ENCODE measurements at places on chromosomes 1 and 21.

- no peak for DNase-seq
Observed at GRCh38 chr1:39082010-39082799, 56.1 kb downstream of the NDUFS5 start.

DNA sequence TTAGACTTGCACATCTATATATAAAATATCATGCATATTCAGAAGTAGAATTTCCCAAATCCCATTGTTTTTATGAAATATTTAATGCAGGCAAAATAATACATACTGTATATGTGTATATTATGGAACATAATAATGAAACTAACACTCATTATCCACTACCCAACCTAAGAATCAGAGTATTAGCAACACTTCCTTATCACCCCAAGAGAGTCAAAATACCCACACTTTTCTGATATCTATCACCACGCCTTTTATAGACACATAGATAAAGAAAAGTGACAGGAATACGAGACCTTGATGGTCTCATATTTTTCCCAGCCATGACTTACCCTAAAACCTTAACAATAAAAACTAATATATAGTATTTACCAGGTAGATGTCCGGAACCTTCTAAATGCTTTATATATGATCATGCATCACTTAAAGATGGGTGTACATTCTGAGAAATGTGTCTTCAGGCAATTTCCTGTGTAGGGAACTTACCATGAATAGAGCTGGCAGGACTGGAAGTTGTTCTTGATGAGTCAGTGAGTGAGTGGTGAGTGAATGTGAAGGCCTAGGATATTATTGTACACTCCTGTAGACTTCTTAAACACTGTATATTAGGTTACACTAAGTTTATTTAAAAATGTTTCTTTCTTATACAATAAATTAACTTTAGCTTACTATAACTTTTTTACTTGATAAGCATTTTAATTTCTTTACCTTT lies 45.5 kb downstream of the TNFSF4 start:
- no peak for DNase-seq

DNA sequence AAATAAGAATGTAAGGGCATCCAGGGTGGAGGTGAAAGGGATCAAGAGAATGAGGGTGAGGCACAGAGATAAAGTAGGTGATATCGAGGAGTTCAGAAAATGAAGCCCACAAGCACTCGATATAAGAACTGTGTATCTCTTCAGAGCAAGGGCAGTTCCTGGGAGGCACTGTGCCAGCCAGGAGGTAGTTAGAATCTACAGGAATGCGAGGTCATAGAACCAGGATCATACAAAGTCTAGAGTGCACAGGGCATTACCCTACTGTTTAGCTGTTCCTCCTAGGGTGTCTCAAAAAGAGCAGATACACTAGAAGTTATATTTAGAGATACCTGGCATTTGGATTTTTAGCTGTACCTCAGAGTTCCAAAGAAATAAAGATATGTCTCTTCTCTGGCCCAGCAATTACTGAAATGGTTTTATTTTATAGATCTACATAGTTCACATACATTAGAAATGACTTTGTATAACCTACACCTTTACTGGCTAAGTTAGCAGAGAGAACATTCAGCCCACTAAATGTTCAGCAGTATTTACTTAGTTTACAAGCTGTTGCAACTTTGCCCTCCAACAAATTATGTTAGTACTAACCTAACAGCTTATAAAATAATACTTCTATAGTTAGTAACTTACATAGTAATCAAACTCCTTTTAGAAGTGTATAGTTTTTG lies 1.6 kb downstream of the OVAAL start:
- no peak for DNase-seq

DNA sequence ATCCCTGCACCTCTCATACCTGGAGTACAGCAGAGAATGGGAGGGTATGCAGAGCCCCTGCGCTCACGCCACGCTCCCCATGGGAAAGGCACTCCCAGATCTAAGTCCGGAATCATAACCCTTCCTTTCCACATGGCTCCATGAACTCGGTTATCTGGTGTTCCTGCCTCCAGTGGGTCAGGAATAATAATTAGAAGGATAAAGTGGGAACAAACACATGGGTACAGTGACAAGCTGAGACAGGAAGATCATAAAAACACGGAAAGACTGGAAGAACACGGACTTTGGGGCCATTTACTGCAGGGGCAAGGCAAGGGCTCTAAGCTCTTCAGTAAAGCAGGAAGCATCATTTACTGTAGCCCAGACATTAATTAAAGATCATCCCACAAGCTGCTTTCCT lies 48.6 kb downstream of the FOXO6 start:
- no peak for DNase-seq

DNA sequence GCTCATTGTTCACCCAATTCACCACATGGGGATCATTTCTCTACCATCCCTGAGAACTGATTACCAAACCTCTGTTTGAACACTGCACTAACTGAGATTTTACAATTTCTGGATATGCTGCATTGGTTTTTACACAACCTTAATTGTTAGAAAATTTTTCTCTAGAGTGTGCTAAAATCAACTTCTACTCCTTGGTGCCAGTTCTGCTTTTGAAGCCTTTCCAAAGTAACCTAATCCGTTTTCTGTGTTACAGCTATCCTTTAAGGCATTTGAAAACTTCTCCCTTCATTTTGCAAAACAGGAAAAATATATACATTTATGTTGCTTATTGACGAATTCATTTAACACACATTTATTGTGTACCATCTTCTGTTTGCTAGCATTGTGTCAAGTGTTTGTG lies 23.7 kb downstream of the SMAP2 start:
- DNase-seq = no peak

DNA sequence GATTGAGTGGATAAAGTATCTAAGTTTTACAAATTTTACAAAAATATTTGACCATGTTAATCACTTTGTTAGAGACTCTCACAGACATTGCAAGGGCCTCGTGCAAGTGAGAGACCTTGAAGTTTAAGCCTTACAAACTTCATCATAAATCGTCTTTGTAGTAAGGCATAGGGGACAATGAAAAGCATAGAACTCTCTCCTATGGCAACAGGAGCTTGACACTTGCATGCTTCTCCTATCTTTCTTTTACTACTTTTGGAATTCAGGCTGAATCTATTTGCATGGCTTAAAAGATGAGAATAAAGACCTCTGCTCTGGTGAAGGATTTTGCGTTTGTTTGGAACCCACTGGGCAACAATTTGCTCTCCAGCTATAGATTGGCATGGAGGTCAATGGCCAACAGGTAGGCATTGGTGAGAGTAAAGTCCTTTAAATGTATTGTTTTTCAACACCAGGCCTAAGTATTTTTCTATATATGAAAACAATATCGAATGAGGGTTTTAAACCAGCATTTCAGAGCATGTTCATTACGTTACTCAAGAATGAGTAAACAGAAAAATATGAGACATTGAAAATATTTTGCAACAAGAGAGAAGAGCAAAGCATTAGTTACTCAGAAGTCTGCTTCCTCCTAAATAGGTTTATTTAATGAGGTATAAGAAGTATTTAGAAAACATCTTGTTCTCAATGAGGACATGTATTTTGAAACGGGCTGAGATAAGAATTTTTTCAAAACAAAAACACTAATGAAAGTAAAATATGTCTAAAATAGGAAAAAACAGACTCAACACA lies 192.2 kb downstream of the TGFB2 start:
- peak; percentile 29 for DNase-seq

DNA sequence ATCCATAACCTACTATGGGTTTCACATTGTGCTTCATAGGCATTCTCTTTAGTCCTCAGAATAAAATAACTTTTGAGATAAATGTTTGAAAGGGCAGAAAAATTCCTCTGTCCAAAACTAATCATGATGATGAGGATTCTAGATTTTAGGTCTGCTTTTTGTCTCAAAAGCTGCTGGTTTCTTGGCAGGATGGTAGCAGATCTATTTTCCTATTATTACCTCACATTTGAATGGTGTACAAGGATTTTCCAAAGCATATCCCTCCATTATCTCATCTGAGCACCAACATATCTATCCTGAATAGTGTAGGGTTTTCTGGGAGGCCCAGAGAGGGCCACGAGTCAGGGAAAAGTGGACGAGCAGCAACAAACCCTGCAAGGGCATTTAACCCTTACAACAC lies 201.9 kb downstream of the PLPP3 start:
- no peak for DNase-seq

DNA sequence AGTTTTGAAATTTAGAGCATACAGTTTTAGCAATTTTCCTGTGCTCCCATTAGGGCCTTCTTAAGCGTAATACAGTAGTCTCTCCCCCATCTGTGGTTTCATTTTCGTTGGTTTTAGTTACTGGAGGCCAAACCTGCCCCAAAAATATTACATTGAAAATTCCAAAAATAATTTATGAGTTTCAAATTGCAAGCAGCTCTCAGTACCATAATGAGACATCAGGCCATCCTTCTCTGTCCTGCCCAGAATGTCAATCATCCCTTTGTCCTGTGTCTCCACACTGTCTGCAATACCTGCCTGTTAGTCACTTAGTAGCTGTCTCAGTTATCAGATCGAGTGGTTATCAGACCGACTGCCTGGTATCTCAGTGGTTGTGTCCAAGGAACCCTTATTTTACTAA lies 45.4 kb downstream of the ADSS2 start:
- no peak for DNase-seq

DNA sequence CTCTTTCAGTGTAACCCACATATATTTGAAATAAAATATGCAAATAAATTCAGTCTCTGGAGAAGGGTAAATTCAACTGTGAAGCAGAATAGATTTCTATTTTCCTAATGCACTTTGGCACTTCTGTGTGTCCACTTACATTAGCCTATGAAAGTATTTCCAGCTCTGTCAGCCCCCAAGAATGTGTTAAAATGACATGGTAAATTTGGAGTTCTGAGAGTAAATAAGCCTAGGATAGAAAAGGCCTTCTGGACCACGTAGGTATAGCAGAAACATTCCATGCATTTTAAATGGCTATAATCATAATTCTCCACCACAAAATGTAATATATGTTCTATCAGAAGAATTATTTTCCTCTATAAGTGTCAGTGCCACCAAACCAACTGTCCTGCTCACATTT lies 276.2 kb downstream of the NEGR1 start:
- DNase-seq = no peak

DNA sequence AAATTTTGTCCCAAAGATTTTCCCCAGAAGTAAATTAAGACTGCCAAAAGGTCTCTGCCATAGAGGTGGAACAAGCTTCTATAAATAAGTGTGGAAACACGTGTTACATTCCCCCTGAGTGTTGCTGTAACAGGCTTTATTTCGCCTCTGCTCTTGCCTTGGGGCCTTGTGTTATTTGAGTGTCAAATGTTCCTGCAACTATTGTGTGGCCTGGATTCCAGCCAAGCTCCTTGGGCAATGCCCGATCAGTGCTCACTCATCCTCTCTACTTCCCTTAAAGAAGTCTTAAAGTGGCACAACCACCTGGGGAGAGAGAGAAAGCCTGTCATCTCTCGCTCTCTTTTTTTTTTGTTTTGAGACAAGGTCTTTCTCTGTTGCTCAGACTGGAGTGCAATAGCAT lies 156.7 kb downstream of the NR5A2 start:
- DNase-seq = peak; percentile 83

- no peak for DNase-seq
Observed at GRCh38 chr21:37542512-37542911, 175.9 kb downstream of the DYRK1A start.

GRCh38 chr1:200365897-200366426 lies 43.9 kb downstream of the ZNF281 start:
- DNase-seq = peak; percentile 85

- no peak for DNase-seq
Observed at GRCh38 chr1:63690966-63691700, 82.7 kb upstream of the ROR1 start.

DNA sequence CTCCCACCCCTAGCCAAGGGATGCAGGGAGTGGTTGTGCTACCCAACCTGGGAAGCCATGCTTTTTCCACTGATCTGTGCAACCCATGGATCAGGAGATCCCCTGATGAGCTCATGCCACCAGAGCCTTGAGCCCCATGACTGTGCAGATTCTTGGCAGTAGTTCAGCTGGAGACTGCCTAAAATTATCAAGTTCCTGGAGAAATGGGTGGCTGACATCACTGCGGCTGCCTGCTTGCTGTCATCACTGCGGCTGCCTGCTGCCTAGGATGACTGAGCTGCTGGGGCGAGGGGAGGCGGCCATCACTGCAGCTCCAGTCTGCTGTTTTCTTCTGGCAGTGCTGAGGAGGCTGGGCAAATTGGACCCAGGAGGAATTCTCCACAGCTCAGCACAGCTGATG lies 159.2 kb downstream of the AGBL4 start:
- DNase-seq = no peak

- DNase-seq = no peak
Observed at GRCh38 chr1:112699425-112700144, 7.3 kb downstream of the RHOC start.

DNA sequence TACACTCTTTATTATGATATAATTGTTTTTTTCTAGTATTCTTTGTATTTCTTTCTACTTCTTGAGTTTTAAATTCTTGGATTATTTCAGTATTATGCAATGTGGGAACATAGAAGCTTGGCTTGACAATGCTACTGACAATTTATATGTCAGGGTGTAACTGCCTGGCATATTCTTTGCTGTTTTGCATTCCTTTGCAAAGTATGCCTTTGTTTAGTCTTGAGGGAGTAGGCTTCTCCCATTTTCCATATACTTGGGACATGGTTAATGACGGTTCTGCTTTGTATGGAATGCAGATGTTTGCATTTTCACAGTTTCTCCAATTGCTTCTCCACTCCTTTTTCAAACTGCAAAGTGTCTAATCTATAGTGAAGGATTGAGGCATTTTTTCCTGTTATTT lies 109.8 kb downstream of the HMCN1 start:
- no peak for DNase-seq

DNA sequence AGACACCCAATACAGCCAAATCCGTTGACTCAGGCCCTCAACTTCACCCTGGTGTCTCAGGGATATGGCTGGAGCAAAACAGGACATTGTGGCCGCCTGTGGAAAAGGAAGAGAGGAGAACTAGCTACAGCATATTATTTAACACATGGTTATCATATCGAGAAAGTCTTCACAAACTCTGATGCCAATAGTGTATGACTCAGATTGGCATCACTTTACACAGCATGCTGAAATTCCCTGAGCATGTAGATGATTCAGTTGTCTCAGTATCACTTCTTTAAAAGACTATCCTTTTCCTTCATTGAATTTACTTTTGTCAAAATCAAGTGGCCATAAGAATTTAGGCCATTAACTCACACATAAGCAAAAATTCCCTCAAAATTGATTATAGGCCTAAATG lies 20.1 kb downstream of the HSD3B2 start:
- no peak for DNase-seq

GRCh38 chr1:61253912-61254633 lies 171.7 kb downstream of the NFIA start:
- no peak for DNase-seq

DNA sequence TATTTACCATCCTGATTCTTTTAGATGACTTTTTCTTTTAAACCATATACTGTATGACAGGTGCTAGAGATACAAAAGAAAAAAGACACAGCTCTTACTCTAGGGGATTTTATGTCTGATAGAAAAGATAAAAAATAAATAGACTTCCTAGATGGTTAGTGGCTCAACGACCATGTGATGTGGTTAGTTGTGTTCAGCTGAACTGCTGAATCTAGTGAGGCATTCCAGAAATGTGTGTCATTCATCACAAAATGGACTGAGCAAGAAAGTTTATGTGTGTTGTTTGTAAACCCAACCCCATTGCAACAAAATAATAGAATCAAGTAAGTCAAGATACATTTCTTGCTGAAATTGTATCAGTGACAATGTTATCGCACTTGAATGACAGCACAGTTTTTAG lies 205.8 kb upstream of the LYPLAL1 start:
- no peak for DNase-seq

- peak; percentile 62 for DNase-seq
Observed at GRCh38 chr1:207848234-207848633, 62.7 kb downstream of the CD34 start.

- DNase-seq = peak; percentile 7
Observed at GRCh38 chr1:44283524-44284173, 70.4 kb downstream of the DMAP1 start.

Measured in A549 (cell line).